ENCODE measurements at places on chromosomes 6 and 20.

DNA sequence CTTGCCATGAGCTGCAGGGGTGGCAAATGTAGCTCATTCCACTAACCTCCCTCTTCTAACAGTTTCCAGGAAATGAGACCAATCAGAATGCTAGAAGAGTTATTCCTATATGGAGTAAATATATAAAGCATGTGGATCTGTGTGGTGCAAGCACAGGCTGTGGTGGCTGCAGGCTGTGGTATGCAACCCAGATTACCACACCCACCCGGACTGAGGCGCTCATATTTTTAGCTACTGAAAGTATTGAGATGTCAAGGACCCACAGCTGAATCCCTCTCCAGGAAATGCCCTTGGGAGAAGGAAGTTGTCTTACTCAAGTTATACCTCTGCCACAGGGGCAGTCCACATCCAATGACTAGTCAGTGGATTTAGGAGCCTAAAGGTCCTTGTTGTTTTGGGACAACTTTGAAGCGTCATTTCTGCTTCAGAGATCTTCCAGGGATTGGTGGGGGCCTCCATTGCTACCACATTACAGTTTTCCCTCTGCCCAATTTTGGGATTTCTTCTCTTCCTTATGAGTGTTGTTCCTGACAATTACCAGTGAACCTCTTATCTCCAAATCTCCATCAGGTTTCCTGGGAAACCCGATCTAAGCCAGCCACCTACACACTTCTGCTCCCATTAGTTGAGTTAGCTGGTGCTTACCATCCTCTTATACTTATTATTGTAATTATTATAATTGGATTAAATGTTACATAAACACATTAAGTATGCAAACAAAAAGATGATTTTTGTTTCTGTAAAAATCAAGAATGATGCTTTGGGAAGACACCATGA, 12.1 kb upstream of the REPS1 start:
- peak; percentile 36 for DNase-seq

- no peak for DNase-seq
These were observed 800 bp upstream of the DYNLT1 start for GRCh38 chr6:158645064-158646022.

GRCh38 chr6:154386848-154387717, 30.5 kb upstream of the IPCEF1 start:
- no peak for DNase-seq

- DNase-seq: no peak
These were observed 104.4 kb downstream of the TOX2 start for GRCh38 chr20:44018942-44019637.

GRCh38 chr20:19347943-19348456, 135.6 kb downstream of the SLC24A3 start:
- DNase-seq: no peak

DNA sequence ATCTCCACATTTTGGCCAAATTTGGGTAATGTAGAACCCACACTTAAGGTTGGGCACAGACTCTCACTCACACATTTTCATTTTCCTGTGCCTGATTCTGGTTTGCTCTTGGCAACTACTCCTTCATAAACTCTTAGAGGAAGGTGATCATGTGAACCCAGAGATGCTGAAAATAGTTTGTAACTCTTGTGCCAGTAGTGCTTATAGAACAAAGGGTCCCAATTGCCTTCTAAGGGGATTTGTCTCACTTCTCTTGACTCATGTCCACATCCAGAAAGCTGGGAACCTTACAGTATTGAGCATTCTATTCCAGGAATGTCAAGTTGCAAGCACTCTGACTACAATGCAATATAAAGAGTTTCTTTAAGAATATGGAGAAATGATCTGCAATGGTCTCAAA, 62.0 kb upstream of the TASP1 start:
- DNase-seq: no peak

GRCh38 chr20:37228082-37228481, 33.5 kb downstream of the GHRH start:
- DNase-seq: no peak
